ENCODE measurements at places on chromosomes 2 and 18.

- no peak for DNase-seq
Measured at GRCh38 chr2:45753381-45753780, 101.9 kb downstream of the PRKCE start.

- no peak for DNase-seq
Measured at GRCh38 chr2:178237488-178238153, 43.3 kb downstream of the OSBPL6 start.

- no peak for DNase-seq
Measured at GRCh38 chr18:48615566-48616401, 77.0 kb downstream of the CTIF start.

GRCh38 chr18:74217476-74218143, 69.3 kb downstream of the TIMM21 start:
- no peak for DNase-seq

GRCh38 chr2:54595999-54596902, 127.2 kb upstream of the EML6 start:
- no peak for DNase-seq

GRCh38 chr18:36212301-36213171, 25.2 kb downstream of the MOCOS start:
- DNase-seq, result no peak

DNA sequence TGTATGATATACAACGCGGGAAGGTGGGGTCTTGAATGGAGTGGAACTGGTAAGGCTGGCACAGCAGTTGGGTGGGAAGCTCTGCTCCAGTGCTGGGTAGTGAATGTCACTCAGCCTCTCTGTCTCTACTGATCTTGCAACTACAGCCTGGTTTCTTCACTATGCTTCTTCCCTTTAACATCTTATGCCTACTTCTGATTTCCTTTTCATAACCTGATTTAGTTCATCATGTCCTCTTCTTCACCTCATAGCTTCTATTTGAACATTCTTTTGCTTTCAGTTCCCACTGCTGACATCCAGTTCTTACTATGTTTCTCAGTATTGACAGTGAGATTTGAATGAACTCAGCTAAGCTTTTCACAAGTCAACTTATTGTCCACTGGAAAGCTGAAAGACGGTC, 286.2 kb downstream of the ARL6IP6 start:
- no peak for DNase-seq
